ENCODE measurements at places on chromosomes 6 and 20. TPM values are rescaled to one million over a fixed set of nuclear protein-coding genes. Genes with fewer than 3 reads are reported as not detected.

DNA sequence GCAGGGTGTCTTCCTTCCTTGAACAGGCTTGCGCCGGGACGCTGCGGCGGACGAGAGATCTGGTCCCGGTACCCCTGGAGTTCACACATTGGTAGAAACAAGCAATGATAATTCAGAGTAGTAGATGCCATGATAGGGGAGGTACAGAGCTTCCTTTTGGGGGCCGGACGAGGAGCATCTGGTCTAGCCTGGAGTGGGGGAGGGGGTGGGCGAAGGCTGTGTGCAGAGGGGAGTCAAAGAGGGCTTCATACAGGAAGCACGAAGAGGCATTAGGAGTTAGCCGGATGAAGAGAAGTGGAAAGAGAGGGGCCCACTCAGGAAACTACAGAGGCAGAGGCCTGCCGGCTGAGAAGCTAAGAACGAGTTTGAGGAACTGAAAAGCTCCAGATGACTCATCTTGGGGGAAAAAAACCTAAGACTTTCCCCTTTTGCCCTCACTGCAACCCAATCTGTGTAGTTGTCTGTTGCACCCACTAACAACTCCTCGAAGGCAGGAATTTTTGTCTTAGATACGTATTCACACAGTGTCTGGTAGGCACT, 611 bp downstream of the CNPY3 start:
- peaks cover 56% of the 10 kb centered on the region for H3K4me1 ChIP-seq
- peak; percentile 72 for DNase-seq
- H3K27ac ChIP-seq, result peak overlapping the region; percentile 99

- no peak overlapping the region for H3K4me3 ChIP-seq
- no peak for DNase-seq
- no peaks in the 10 kb centered on the region for H3K36me3 ChIP-seq
- H3K27me3 ChIP-seq, result no peaks in the 10 kb centered on the region
- no peak overlapping the region for H3K27ac ChIP-seq
Observed at GRCh38 chr6:143160439-143161220, 99.9 kb downstream of the AIG1 start.

Gene PHF10
- total RNA-seq, result 95.8 TPM

DNA sequence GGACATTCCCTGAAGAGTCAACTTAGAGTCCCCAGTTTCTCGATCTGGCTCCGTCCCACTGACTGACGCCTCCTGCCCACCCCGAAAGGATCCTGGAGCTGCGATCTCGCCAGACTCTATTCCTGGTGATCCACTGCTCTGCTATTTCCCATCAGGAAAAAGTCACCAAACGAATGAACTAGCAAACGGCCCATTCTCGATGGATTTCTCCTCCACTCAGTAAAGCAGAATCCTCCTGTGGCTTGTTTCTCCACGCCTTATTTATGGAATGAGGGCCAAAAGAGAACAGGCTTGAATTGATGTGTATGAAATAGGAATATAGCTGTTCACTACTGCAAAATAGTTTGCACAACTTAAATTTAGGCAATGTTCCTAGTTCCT, 5.4 kb downstream of the NKX2-4 start:
- H3K27ac ChIP-seq, result peak overlapping the region; percentile 63
- peaks cover 12% of the 10 kb centered on the region for H3K36me3 ChIP-seq
- peaks cover 27% of the 10 kb centered on the region for H3K4me1 ChIP-seq
- peak overlapping the region; percentile 68 for H3K4me3 ChIP-seq
- peaks cover 44% of the 10 kb centered on the region for H3K27me3 ChIP-seq

Gene TMEM170B
- 1.6 TPM for total RNA-seq

DNA sequence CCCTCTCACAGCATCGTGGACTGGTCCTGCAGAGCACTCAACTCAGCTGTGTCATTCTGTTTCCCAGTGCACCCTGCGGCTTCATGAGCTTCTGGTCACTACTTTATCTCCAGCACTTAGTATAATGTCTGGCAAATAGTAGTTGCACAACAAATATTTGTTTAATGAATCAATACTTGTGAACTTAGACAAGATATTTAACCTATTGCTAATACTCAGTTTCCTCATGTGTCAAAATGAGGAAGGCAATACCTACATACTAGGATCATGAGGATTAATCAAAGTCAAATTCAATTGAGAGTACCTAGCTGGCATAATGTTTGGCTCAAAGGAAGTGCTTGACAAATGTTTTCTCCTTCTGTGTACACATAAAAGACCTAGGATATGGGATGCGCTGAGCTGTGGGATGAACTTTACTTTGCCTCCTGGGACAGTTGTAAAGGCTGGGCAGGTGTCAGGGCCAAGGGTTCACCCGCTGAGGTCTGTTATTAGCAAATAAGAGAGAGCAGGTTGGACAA, 86.3 kb downstream of the FNDC1 start:
- H3K4me3 ChIP-seq, result no peak overlapping the region
- peaks cover 4% of the 10 kb centered on the region for H3K4me1 ChIP-seq
- H3K36me3 ChIP-seq, result no peaks in the 10 kb centered on the region
- H3K27me3 ChIP-seq, result peaks cover 34% of the 10 kb centered on the region
- H3K27ac ChIP-seq, result no peak overlapping the region

Gene OR2J3
- not detected for total RNA-seq

- peaks cover 67% of the 10 kb centered on the region for H3K4me1 ChIP-seq
- H3K27ac ChIP-seq, result no peak overlapping the region
- no peak overlapping the region for H3K4me3 ChIP-seq
- DNase-seq, result no peak
Observed at GRCh38 chr6:52299653-52300052, 15.1 kb upstream of the MCM3 start.

GRCh38 chr20:63312690-63313348, 19.8 kb downstream of the COL20A1 start:
- no peak for DNase-seq
- no peaks in the 10 kb centered on the region for H3K27me3 ChIP-seq
- H3K4me3 ChIP-seq, result no peak overlapping the region

- peak overlapping the region; percentile 50 for H3K4me3 ChIP-seq
- H3K27me3 ChIP-seq, result peaks cover 7% of the 10 kb centered on the region
- H3K36me3 ChIP-seq, result peaks cover 1% of the 10 kb centered on the region
Observed at GRCh38 chr6:44649365-44650025, 262.0 kb downstream of the CDC5L start.

GRCh38 chr6:69758214-69758613, 38.6 kb downstream of the LMBRD1 start:
- no peak for DNase-seq
- H3K4me3 ChIP-seq, result no peak overlapping the region
- no peak overlapping the region for H3K27ac ChIP-seq
- H3K27me3 ChIP-seq, result no peaks in the 10 kb centered on the region
- H3K36me3 ChIP-seq, result peaks cover 18% of the 10 kb centered on the region

DNA sequence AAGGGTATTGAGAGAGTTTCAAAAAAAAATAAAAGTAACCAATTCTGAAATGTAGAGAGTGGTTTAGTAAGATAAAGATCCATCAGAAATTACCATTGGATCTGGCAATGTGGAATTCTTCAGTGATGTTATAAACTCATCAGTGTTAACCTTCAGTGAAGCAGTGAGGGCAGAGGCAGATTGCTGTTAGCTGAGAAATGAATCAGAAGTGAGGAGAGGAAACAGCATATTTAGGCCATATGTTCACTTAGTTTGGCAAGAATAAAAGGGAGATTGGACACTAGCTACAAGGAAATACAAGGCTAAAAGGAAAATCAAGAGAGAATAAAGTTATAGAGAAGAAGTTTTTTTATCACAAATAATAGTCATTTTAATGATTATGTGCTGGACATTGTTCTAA, 9.6 kb downstream of the KCNQ5 start:
- no peak overlapping the region for H3K4me3 ChIP-seq
- peaks cover 23% of the 10 kb centered on the region for H3K4me1 ChIP-seq
- no peak overlapping the region for H3K27ac ChIP-seq
- H3K36me3 ChIP-seq, result peaks cover 8% of the 10 kb centered on the region

GRCh38 chr6:14888575-14889000, 357.3 kb upstream of the JARID2 start:
- H3K4me3 ChIP-seq, result no peak overlapping the region
- H3K36me3 ChIP-seq, result peaks cover 3% of the 10 kb centered on the region
- no peaks in the 10 kb centered on the region for H3K27me3 ChIP-seq
- H3K27ac ChIP-seq, result no peak overlapping the region
- no peaks in the 10 kb centered on the region for H3K4me1 ChIP-seq
- DNase-seq, result no peak

- peaks cover 7% of the 10 kb centered on the region for H3K36me3 ChIP-seq
- no peak for DNase-seq
- no peak overlapping the region for H3K4me3 ChIP-seq
- no peaks in the 10 kb centered on the region for H3K27me3 ChIP-seq
Observed at GRCh38 chr6:169487579-169488436, 214.0 kb downstream of the WDR27 start.

Gene SRMS
- not detected for total RNA-seq

- H3K4me3 ChIP-seq, result no peak overlapping the region
- no peak overlapping the region for H3K27ac ChIP-seq
- no peaks in the 10 kb centered on the region for H3K27me3 ChIP-seq
- H3K36me3 ChIP-seq, result no peaks in the 10 kb centered on the region
- peaks cover 5% of the 10 kb centered on the region for H3K4me1 ChIP-seq
- no peak for DNase-seq
Observed at GRCh38 chr6:85473748-85474147, 23.9 kb downstream of the NT5E start.

DNA sequence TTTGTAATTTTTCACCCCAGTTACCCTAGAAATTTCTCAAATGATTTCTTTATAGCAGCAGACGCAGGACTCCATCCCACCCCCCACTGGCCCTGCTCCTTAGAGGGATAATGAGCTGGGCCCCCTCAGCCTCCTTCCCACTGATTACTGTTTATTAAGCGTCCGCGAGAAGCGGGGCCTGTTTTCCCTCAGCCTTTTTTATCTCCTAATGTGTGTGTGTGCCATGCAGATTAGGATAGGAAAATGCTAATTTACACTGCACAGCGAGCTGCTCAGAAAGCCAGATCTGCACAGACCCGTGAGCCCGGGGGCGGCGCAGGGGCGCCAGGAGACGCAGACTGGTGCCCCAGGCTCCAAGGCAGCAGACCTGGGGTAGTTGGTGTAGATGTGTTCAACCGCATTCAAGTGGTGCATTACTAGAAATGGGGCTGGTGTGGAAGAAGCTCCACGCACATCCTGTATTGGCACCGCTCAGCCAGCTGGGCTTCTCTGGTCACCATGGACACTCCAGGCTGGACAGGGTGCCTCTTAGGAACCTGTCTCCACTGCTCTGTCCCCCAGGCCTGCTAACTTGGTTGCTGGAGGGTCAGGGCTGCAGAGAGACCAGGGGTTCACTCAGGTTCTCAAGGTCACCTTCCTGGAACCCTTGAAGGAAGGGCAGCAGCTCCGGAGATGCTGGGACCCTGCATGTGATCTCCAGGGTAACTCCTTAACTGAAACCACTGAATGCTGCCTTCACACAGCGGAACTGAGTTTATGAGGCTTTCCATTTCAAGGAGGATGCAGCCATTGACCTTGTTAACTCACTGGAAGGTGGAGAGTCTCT, 256.3 kb downstream of the ERMARD start:
- H3K27me3 ChIP-seq, result peaks cover 20% of the 10 kb centered on the region
- DNase-seq, result no peak
- no peaks in the 10 kb centered on the region for H3K4me1 ChIP-seq
- no peak overlapping the region for H3K27ac ChIP-seq

DNA sequence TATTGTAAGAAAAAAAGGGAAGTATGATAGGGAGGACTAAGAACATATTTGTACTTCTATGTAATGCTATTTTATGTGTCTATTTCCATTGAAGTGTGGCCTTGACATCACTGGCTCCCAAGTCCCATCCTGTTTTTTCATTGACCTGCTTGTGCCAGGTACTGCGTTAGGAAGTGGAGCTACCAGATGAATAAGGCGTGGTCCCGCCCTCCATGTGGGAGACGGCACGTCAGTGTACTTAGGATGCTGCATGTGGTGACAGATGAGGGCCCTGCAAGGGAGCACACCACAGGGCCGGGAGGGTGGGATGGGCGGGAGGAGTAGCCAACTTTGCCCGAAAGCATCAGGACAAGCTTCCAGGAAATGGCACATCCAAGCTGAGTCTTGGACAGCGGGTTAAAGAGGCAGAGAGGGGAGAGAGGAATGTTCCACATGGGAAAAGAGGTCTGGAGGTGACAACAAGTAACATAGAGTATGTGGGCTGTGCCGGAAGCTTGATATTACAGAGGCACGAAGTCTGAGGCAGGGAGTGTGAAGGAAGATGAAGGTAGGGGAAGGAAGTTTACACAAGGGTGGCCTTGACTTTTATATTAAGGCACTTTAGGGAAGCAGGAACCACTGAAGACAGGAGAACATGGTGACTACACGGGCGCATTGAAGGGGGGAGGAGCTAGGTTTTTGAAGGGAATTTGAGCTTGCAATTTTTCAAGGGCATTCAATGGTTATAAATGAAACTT, 140.6 kb downstream of the MTHFD1L start:
- H3K36me3 ChIP-seq, result no peaks in the 10 kb centered on the region
- no peak overlapping the region for H3K4me3 ChIP-seq
- H3K4me1 ChIP-seq, result peaks cover 37% of the 10 kb centered on the region
- DNase-seq, result no peak
- H3K27me3 ChIP-seq, result no peaks in the 10 kb centered on the region

DNA sequence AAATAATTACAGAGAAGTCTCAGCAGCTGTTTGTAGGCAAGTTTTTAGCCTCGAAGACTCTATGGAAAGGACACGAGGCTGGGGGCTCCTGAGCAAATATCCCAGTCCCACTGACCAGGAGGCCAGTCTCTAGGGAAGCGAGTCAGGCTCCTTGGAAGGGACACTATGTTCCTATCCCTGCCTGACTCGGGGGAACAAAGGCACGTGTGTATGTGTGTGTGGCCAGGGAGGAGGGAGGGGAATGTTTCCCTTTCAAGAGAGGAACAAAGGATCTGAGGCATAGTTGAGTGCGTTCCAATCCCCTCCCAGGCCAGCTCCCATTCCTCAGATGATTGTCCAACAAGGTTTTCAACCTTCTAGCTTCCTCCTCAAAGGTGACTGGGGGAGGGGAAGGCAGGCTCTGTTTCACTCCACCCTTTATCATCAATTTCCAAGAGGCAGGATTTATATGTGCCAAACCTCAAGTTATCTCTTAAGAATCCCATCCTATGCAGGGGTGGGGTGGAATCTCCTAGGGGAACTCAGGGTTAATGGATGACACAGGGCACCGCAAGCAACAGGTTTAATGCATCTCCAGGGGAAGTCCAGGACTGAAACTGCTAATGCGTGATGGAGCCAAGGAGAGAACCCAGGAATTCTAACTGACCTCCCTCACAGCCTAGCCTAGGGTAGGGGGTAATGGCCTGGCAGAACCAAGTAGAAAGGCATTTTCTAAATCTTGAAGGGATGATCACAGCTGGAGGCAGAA, 9.9 kb downstream of the BCL2L1 start:
- no peak for DNase-seq
- H3K36me3 ChIP-seq, result peaks cover 28% of the 10 kb centered on the region
- no peaks in the 10 kb centered on the region for H3K27me3 ChIP-seq
- peak overlapping the region; percentile 97 for H3K27ac ChIP-seq
- H3K4me3 ChIP-seq, result peak overlapping the region; percentile 69
- H3K4me1 ChIP-seq, result peaks cover 96% of the 10 kb centered on the region

- DNase-seq, result no peak
- no peak overlapping the region for H3K4me3 ChIP-seq
- no peak overlapping the region for H3K27ac ChIP-seq
- no peaks in the 10 kb centered on the region for H3K27me3 ChIP-seq
- H3K36me3 ChIP-seq, result no peaks in the 10 kb centered on the region
Observed at GRCh38 chr6:101531538-101531937, 138.0 kb downstream of the GRIK2 start.

- H3K27ac ChIP-seq, result peak overlapping the region; percentile 39
- peaks cover 36% of the 10 kb centered on the region for H3K4me1 ChIP-seq
Observed at GRCh38 chr20:32240205-32240604, 32.5 kb downstream of the POFUT1 start.

Gene DEK
- total RNA-seq, result 175 TPM
